Fibroblast of upper back skin (primary cell): ENCODE measurements at places on chromosomes 3 and 15.

DNA sequence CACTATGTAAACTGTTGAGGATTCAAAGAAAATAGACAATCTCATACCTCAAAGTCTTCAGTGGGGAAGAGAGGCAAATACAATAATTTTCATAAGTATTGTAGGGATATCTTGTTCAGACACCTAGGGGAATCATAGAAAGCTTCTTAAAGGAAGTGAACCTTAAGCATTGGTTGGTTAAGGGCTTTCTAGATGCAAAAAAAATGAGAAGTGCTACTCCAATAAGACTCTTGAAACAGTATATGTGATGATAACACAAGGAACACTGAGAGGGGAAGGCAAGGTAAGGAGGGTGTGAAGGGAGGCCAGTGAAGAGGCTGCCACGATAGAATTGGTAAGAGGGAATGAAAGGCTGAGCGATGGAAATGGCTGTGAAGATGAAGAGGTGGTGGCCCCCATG, 104.1 kb downstream of the TPRG1 start:
- no peak for DNase-seq

- no peak for DNase-seq
These were observed 304.4 kb downstream of the FGF12 start for GRCh38 chr3:192422997-192423342.

DNA sequence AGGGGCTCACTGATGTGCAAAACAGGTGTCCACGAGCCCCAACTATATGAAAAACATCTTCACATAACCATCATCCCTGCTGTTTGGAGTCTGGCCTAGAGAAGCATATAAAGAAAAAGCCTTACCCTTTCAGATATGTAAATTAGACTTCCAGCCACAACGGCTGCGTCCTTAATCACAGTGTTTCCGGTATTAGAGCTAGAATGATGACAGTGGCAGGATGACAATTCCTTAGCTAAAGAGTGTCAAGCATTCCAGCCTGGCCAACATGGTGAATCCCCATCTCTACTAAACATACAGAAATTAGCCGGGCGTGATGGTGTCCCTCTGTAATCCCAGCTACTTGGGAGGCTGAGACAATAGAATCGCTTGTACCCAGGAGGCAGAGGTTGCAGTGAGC, 19.5 kb upstream of the SAMD7 start:
- no peak for DNase-seq

DNA sequence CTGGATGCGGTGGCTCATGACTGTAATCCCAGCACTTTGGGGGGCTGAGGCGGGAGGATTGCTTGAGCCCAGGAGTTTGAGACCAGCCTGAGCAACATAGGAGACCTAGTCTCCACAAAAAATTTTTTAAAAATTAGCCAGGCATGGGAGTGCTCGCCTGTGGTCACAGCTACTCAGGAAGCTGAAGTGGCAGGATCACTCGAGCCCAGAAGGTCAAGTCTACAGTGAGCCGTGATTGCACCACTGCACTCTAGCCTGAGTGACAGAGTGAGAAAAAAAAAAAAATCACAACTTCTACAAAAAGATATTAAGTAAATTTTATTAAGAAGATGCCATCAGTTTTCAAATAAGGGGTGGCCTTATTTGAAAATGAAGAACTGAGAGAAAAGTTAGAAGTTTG, 11.9 kb upstream of the PLA2G4D start:
- DNase-seq = no peak

- no peak for DNase-seq
These were observed 60.3 kb upstream of the CHRNA7 start for GRCh38 chr15:31970007-31970406.

DNA sequence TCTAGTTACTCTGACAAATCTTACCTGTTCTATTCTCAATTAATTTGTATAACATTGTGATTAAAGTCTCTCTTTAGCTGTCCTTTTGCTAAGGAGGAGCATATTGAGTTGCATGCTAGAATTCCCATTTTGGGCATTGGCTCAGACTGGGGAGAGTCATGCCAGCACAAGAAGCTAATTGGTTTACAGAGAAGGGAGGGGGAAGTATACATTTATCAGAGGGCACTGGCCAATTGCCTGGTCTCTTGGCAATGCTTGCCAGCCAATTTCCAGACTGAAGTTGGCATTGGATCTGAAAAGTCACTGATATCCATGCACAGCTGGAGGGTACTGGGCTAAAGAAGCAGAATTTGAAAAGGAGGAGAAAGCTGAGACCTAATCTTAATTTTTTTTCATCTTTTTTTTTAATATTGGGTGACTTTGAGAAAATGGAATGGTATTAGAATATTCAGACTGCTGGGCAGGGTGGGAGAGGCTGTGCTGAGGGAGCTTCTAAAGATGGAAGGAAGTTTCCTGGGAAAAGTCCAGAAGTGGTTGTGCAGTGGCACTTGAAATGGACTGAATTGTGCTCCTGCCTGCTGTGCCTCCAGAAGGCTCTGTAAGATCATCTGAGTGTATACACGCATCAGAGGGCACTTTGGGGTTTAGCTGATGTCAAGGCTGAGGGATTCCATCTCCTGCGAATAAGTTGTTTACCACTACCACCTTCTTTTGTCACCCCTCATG, 365.2 kb upstream of the DPH6 start:
- no peak for DNase-seq

- DNase-seq = peak; percentile 32
These were observed 310.4 kb downstream of the ERC2 start for GRCh38 chr3:56157693-56158362.

GRCh38 chr3:132652640-132653270, 6.9 kb downstream of the ACAD11 start:
- peak; percentile 55 for DNase-seq
